Activated T-cell treated with anti-CD3 and anti-CD28 coated beads for 24 hours (primary cell): ENCODE measurements at places on chromosomes 7 and 10.

DNA sequence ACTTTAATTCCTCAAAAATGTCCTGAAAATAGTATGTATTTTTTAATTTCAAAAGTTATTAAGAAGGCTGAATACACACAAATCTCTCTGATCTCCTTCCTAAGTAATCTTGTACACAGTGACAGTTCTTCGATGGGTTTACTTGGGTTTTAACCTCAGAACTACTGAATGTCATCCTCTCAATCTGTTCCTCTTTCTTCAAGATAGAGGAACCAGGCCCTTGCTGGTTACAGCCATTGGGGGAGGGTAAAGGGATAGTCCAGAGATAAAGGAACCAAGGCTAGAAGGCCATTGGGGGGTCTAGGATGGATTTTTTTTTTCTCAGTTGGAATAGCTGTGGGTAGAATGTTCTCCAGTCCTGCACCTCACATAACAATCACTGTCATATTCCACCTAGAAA is 224.9 kb downstream of the SKIDA1 start:
- no peak for DNase-seq

GRCh38 chr10:114507449-114507848 is 103.1 kb upstream of the AFAP1L2 start:
- DNase-seq: no peak

- no peak for DNase-seq
Measured at GRCh38 chr7:1087952-1088920, at the start of gene GPER1. TSS of gene GPER1 (plus strand) at chr7:1088113. CDS start at chr7:1091729, 3,616 bp downstream.

DNA sequence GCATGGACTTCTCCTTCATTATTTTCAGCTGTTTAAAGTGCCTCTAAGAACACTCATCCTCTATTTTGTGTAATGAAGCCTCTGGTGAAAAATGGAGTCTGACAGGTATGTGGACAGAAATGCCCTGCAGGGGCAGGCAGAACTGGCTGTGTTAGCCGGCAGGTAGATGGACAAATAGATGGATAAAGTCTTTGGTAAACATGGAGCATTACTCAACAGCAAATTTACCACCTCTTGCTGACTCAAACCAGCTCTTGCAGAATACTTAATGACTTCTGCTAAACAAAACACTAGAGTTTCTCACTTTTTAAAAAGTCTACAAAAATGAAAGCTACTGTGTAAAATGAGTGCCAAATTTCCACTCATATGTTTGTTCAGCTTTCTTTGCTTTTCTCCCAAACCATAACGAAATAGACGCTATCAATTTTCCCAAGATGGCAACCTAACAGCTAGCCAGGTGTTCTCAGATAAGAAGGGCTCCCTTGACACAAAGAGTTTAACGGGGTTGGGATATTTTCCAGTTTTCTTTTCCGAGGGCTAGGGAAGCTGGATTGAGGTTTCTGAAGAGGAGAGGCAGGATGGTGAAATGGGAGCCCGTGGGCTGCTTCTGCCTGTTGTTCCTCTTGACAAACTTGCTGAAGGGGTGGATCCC is 71.9 kb upstream of the HABP2 start:
- no peak for DNase-seq

GRCh38 chr10:971613-972012 is 16.6 kb upstream of the GTPBP4 start:
- no peak for DNase-seq

DNA sequence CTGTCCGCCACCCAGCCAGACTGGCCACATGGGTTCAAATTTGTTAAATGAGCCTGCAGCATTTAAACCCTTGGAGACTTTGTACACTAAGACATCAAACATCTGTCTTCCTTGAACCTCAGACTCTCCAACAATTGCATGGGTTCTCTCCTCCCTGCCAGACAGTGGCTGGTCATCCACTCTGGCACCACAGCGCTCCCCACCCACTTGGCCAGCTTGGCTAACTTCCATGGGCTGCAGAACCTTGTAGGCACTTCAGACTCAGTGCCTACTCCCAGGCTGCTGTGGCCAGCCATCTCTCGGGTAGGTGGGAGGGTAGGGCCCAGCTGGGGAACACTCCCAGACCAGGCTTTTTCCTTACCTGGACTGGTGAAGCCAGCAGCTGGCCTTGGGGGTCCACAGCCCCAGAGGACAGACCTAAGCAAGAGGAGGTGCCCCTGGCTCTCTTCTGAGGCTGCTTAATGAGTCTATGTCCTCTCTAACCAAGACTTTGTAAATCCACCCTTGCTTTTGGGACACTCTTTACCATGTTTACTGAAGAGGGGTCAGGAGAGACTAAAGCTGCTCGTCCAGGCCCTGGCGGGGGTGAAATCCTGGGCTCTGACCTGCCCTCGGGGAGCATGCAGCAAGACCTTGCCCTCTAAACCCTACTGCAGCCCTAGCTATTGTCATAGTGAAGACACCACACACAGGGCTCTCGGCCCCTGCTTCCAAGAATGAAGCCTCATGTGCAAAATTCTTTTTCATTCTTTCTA is 82.7 kb downstream of the ARHGAP22 start:
- no peak for DNase-seq

- DNase-seq: no peak
Measured at GRCh38 chr10:88920986-88921593, 31.5 kb downstream of the ACTA2 start.

DNA sequence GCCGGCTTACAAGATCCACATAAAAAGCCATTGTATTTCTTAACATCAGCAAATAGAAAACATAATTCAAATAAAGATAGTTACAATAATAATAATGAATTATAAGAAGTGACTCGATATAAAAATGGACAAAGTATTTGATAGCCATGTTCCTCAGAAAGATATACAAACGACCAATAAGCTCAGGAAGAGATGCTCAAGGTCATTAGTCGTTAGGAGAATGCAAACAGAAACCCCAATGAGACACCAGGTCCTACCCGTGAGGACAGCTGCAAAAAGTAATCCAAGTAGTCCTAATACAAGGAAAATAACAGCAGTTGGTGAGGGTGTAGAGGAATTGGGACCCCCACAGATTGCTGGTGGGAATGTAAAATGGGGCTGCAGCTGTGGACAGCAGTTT is 54.2 kb upstream of the INPP5A start:
- no peak for DNase-seq

GRCh38 chr10:7788639-7789286 is 786 bp downstream of the ATP5F1C start:
- DNase-seq: no peak

DNA sequence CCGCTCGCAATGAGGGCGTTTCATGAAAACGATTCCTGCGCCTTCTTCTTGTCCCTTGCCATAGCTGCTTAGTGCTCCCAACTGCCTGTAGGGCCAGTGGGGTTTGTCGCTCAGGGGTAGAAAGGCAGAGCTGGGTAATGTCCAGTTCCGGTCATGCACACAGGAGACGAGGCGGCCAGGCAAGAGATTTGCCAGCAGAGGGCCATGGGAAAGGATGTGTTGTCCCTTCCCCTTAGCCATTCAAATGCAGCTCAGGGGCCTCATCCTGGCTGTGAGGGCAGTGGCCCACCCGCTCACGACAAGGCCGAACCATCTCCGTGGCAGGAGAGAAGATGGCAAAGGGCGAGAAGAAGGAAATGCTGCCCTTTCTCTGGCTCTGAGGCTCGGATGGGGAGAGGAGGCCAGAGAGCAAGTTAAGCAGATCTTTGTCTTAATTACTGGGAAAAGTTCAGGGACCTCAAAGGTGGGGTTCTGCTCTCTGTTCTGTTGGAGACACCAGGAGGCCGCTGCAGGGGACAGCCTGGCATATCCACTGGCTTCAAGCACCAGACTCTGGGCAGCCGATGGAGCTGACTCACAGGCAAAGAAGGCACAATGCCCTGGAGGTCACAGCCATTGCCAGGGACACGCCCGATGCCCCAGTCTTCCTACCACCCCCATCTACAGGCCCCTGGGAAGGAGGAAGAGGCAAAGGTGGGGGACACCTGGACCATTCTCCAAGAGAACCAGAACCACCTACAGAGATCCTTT is 534.8 kb upstream of the MGMT start:
- no peak for DNase-seq

DNA sequence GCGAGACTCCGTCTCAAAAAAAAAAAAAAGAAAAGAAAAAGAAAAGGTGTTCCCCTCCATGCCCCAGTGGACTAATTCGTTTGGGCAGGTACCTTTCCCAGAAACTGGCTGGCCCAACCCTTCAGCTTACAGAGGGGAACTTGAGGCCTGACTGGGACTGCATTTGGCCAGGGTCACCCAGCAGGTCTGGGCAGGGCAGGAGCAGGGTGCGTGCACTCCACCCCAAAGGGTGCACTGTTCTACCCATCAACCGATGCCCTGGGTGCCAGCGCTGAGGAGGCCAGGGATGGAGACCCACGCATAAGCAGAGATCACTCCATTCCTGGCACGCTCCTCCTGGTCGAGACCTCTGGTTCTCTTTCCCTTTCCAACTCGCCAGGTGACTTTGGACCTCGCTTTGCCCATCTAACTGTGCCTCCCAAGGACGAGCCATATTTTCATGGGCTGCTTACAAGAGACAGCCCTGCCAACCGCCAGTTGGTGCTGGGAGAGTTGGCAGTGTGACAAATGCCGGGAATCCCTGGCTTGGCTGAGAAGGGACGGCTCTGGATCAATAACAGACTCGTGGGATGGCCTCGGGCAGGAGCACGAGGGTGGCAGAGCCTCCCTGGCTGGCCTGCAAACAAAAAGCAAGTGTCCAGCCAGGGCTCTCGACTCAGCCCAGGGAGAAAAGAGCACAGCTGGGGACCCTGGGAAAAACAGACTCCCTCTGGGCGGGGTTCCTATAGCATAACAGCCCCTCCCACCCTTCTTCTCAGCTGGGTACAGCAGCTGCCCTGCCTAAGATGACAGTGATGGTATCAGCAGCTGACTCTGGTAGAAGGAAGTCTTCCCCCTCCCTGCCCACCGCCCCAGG is 7.9 kb downstream of the HSPB1 start:
- no peak for DNase-seq

- no peak for DNase-seq
Measured at GRCh38 chr7:95822717-95823116, 50.4 kb downstream of the DYNC1I1 start.

DNA sequence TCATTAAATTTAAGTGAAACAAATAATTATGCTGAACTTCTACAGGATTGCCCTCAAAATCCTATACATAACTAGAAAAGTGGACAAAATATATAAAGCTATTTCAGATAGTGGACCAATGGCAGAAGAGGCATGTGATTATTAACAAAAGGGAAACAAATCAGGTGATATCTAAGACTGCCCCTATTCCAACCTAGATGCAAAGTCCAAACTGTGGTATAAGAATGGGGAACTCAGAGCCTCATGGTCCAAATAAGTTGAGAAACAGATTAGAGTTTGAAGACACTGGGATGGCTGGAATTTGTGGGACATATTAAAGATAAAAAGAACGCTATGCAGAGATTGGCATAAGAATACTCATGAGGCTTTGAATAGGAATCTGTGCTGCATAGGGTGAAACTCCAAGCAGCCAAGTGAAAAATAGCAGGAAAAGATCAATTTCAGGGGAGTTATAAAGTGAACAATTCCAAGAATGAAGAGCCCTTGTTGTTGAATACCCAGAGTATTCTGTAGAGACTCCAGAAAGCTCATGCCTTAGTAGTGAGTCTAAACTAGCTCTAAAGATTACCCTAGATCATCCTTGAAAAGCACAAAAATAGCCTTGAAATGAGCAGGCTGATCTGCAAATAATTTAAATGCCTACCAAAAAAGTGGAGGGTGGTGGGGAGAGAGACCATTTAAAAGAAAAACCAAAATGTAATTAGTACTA is 152.4 kb downstream of the IMMP2L start:
- no peak for DNase-seq
